Neural crest cell (in vitro differentiated cells): ENCODE measurements at places on chromosomes 6 and 20. TPM values are rescaled to one million over a fixed set of nuclear protein-coding genes. Genes with fewer than 3 reads are reported as not detected.

GHRH gene
- total RNA-seq: not detected in 2 replicates

GRCh38 chr20:2734899-2735298 is 42.3 kb downstream of the EBF4 start:
- no peak for DNase-seq

GRCh38 chr6:83927470-83927869 is 68.0 kb downstream of the CYB5R4 start:
- DNase-seq: no peak

GRCh38 chr6:90296341-90297114 is at the start of gene BACH2:
BACH2 (minus strand) TSS chr6:90296843; CDS start chr6:90008844, 287,999 bp downstream.
- DNase-seq: peak; percentile 87

- no peak for DNase-seq
Observed at GRCh38 chr20:59810449-59811187, 122.8 kb downstream of the SYCP2 start.

- DNase-seq: no peak
Observed at GRCh38 chr20:33130568-33131061, 37.3 kb upstream of the BPIFA2 start.

DNA sequence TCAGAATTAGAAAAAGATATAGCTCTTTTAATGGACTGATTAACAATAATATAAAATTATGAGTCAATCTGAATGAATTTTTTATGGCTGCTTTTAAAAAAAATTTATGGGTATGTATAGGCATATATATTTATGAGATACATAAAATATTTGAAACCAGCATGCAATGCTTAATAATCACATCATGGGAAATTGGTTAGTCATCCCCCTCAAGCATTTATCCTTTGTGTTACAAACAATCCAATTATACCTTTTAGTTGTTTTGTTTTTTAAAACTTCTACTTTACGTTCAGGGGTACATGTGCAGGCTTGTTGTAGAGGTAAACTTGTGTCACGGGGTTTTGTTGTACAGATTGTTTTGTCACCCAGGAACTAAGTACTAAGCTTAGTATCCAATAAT is 63.4 kb upstream of the HMGCLL1 start:
- DNase-seq: no peak

- no peak for DNase-seq
Observed at GRCh38 chr20:57587989-57588377, 27.1 kb downstream of the PCK1 start.

- no peak for DNase-seq
Observed at GRCh38 chr6:23587582-23587981, 538.4 kb upstream of the NRSN1 start.

GRCh38 chr6:55833284-55833683 is 42.1 kb downstream of the BMP5 start:
- no peak for DNase-seq
